ENCODE measurements at places on chromosomes 7 and 10. TPM values are rescaled to one million over a fixed set of nuclear protein-coding genes. Genes with fewer than 3 reads are reported as not detected.
A peak's percentile ranks its signal among the peaks of the same experiment; 100 is the strongest.

DNA sequence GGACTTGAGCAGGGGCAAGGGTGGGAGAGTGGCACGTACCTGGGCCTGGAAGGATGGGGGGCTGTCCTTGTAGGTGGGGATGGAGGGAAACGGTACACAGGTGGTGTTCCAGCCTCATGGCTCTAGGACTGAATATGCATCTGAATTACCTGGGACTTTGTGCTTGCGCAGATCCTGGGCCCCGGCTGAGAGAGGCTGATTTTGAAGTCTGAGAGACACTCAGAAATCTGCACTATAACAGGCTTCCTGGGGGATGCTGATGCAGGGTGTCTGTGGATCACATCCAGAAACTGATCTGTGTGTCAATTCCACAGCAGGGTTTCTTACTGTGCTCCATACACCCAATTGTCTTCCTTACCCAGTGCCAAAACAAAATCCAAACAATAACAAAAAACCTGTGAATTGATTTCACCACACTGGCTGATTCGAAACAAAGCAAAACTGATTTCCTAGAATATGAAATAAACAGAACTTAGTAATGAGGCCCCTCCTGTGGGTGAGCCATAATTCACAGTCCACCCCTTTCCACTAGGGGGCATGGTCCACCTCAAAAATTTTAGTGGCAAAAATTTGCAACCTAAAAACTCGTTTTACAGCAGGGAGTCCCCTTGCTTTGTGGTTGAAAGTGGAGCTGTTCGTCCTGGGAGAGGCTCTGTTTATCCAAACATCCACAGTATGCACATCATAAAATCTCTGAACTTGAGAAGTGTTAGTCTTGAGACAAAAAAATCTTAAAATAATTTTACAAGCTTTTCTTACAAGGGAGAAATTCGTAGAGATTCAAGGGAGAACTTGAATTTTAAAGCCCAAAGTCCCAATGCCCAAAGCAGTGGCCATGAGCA, 32.0 kb upstream of the PLEKHA1 start:
- peak; percentile 61 for DNase-seq

GRCh38 chr10:50544095-50544856, 79.5 kb downstream of the SGMS1 start:
- no peak for DNase-seq

Gene CNPY1
- polyA plus RNA-seq: not detected

- DNase-seq: no peak
Measured at GRCh38 chr7:37352974-37353948, 95.4 kb downstream of the ELMO1 start.

DNA sequence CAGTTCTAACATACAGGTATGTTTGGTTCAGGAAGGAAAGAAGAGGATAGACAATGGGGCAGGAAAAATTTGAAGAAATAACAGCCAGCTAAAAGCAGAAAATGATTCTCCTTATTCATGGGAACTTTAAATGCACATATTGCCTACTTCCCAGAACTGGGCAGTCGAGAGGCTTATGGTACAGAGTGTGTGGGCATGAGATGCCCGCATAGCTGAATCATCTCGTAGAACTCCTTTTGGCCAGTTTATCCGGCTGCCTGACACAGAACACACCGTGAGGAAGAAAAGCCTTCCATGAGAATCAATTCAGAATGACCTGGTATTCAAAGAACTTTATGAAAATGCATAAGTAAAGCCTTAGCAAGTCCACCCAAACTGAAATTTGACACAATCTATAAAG, 471.6 kb downstream of the SH2D4B start:
- no peak for DNase-seq

DNA sequence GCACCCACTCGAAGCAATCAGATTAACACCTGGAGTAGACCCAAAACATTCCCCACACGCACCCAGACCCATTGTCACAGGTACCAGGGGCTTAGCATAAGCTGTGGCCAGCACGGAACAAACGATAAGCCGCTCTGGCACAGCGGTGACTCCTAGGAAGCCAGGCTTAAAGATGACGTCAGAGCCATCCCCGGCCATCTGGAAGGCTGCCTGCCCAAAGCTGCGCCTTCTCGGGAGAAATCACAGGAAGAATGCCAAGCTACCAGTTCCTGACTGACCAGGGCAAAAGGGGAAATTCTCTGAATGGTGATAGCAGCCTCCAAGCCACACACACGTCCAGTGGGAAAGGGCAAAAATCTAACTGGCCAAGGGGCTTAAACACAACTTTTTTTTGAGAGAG, 13.0 kb upstream of the WIPI2 start:
- DNase-seq: peak; percentile 75
